ENCODE measurements at places on chromosomes 5 and 9. TPM values are rescaled to one million over a fixed set of nuclear protein-coding genes. Genes with fewer than 3 reads are reported as not detected.

The SLC25A25 gene
- total RNA-seq, result 5.9 TPM

The SLU7 gene
- total RNA-seq, result 46.9 TPM

The GFPT2 gene
- 15.3 TPM for total RNA-seq

The IFT74 gene
- total RNA-seq, result 12.2 TPM

The PCDHGA9 gene
- total RNA-seq, result 4.2 TPM

GRCh38 chr9:14415947-14416346 lies 102.0 kb upstream of the NFIB start:
- no peak for DNase-seq

DNA sequence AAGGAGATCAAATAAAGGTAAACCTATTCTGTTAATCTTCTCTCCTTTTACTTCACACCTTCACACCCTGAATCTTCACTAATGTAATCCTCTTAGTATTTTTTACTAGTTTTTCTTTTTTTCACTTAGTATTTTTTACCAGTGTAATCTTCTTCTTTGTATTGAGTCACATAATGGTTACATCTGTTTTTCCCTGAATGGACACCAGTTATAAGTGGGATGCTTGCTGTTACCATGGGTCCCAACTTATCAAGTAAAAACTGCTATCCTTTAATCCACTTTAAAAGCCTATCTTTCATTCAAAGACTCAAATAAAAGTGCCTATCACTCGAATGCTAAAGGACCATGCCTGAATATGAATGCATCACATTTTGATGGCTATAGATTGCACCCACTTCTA lies 15.1 kb downstream of the ZFAND5 start:
- DNase-seq, result no peak

DNA sequence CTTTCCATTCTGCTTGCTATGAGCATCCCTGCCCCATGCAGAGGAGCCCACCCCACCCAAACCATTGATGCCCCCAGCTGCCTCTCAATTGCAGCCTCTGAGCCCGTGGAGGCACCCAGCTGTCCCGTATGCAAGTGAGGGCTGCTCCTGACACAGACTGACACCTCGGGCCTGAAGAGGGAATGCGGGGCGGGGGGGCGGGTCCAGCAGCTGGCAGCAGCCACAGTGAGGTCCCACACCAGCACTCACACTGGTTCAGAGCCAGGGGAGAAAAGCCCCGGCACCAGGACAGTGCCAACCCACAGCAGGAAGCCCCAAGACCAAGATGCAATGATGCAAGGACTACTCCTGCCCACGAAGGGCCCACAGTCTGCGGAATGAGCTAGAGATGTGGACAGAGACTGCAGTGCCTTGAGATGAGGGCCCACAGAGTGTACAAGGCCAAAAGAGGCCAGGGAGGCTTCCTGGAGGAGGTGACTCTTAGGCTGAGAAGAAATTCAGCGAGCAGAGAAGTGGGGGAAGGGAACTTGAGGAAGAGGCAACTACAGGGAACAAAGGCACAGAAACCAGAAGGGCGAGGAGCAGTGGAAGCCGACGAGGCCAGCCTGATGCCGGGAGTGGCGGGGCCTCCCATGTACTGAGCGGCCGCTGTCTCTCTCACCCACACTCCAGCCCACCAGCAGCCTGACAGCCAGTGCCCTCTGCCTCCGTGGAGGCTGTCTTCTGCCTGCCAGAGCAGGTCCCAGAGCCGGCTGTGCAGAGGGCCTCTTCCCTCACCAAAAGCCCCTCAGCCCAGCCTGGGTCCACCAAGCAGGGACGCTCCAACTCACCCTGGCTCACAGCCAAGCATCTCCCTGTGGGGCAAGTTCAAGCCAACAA lies 9.2 kb downstream of the EEIG1 start:
- DNase-seq, result no peak

The SLC1A1 gene
- 3.2 TPM for total RNA-seq

DNA sequence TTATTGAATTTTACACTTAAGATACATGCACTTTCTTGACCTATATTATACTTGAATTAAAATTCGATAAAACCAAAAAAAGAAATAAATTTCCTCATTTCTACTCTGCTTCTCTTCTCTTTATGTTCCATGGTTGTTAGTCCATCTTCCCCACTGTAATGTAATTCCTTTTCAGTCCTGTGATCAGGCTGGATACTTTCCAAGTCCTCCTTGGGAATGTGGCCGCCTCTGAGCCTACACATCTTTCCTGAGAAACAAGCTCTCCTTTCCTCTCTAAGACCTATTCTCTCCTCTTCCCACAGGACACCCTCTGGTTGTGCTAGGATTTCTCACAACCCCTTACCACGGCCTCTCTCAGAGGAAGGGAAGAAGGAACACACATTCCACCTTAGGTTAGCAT lies 285.1 kb downstream of the DNAH5 start:
- DNase-seq, result no peak

DNA sequence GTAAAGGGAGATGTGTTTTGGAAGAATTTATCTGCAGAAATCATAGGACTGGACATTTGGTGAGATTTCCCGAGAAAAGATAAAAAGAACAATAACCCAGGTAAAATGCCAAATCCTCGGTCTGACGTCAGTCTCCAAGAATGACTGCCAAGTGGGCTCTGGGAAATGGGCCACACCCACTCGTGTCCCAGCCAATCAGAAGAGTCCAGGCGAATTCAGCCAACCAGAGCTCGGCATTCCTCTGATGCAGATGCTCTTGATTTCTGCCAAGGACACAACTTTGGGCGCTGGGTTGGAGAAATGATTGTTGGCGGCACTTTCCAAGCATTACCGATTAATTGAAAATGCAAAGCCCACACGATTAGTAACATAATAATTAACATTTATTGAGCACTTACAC lies 73.3 kb downstream of the FGF18 start:
- DNase-seq, result no peak

GRCh38 chr9:29701559-29701958 lies 2128.3 kb upstream of the C9orf72 start:
- no peak for DNase-seq

GRCh38 chr5:140557965-140558364 lies 692 bp upstream of the SRA1 start:
- DNase-seq, result no peak

The PCDHB2 gene
- 1.7 TPM for total RNA-seq

DNA sequence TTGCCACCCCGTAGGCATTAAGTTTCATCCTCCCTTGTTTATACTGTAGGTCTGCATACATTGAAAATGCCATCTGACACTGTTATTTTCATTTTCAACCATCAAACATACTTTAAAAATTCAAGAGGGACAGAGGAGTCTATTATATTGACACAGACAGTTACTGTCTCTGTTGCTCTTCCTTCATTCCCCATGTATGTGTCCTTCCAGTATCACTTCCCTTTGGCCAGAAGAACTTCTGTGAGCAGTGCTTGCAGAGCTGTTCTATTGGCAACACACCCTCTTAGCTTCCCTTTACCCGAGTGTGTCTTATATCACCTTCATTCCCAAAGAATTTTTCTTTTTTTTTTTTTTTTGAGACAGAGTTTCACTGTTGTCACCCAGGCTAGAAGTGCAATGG lies 42.8 kb downstream of the RASGEF1C start:
- DNase-seq, result no peak

GRCh38 chr9:92479346-92479745 lies 3.0 kb downstream of the ASPN start:
- no peak for DNase-seq

DNA sequence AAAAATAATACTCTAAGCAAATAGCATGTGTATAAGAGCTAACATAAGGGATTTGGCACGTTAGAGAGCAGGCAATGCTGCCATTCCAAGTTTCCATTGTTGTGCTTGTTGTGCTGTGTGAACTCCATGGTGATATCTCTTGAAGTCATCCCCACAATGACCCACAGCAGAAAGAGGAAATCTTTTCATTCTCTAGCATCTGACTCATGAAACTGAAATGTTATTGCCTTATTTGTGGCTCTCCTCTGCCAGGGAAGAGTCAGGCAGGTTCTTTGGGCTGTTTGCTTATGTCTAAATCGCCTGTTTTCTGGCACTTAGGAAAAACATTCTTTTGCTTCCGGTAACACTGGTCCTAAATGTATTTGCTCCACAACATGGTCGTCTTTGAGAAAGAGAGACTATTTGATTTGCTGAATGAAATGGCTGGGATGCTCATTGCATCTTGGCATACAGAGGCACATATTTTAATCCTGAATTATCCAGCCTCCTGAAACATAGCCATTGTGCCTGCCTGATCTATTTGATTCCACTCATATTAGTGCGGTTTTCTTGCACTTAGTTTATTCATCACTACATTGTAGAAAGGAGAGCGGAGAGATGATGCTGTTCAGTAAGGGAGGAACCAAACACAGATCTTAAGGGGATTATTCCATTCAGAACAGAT lies 188.8 kb downstream of the CSNK1G3 start:
- no peak for DNase-seq

GRCh38 chr9:12997009-12997408 lies 222.2 kb downstream of the LURAP1L start:
- DNase-seq, result no peak
